ENCODE measurements at places on chromosomes 16 and 17.
A peak's percentile ranks its signal among the peaks of the same experiment; 100 is the strongest.

- DNase-seq = no peak
Measured at GRCh38 chr17:78343187-78343542, 16.7 kb downstream of the SOCS3 start.

- no peak for DNase-seq
Measured at GRCh38 chr16:4018391-4018790, 97.9 kb downstream of the ADCY9 start.

DNA sequence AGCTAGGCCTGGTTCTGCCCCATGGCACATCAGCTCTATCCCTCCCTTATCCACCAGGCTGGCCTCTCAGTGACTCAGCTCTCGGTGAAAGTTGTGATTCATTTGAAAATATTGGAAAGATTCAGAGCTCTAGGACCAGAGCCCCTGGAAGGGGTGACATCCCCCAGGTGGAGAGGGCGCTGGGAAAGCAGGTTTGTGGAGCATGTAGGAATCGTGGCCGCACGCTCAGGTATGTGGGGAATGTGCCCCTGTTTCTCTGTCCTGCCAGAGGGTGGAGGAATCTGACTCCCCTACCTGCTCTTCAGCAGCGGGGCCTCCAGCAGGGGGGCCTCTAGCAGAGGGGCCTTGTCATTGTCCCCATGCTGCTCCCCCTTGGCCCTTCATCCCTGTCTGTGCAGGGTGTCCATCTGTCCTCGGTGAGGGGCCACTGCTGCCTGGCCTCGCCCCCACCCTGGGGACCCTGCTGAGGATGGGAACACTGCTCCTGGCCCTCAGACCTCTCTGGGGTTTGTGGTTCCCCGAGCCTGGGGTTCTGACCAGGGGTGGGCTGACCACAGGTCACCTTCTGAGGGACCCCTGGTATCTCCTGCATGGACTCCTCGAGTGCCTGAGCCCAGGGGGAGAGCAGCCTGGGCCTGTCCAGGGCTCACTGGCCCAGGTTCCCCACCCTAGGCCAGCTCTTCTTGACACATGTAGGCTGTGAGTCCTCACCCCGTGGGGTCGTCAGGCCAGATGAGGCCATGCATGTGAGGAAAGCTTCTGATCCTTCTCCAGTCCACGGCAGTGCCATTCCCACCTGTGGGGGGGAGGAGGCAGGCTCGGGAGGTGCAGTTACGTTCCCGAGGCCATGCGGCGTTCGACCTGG lies 47.5 kb downstream of the NT5M start:
- DNase-seq = no peak

- DNase-seq = no peak
Measured at GRCh38 chr17:48760411-48760810, 31.9 kb upstream of the HOXB13 start.

- DNase-seq = no peak
Measured at GRCh38 chr16:35506018-35506897, 2046.8 kb downstream of the TP53TG3F start.

GRCh38 chr17:83103200-83103942 lies 24.0 kb downstream of the METRNL start:
- DNase-seq = no peak

GRCh38 chr17:8016632-8017424 lies 14.4 kb downstream of the GUCY2D start:
- no peak for DNase-seq

- peak; percentile 85 for DNase-seq
Measured at GRCh38 chr16:2035431-2036199, 8.9 kb downstream of the NHERF2 start.

DNA sequence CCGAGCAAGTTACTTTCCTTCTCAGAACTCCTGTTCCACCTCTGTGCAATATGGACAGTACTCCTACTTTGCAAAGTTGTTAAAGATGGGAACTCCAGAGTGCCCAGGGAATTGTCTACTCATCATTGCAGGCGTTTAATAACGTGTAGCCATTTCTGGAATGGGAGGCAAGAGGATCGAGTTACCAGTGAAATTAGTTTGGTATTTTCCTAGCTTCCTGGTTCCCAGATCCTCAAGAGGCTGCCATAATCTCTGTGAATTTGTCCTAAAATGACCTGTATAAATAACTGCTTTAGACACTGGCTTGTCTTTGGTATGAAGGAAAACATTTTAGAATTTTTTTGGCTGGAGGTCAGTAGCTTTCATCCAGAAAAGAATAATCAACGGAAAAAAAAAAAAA lies 27.7 kb downstream of the WWOX start:
- peak; percentile 7 for DNase-seq

- DNase-seq = no peak
Measured at GRCh38 chr16:50721549-50722404, 20.1 kb upstream of the CYLD start.

GRCh38 chr16:75320435-75320834 lies 69.0 kb upstream of the BCAR1 start:
- DNase-seq = no peak

DNA sequence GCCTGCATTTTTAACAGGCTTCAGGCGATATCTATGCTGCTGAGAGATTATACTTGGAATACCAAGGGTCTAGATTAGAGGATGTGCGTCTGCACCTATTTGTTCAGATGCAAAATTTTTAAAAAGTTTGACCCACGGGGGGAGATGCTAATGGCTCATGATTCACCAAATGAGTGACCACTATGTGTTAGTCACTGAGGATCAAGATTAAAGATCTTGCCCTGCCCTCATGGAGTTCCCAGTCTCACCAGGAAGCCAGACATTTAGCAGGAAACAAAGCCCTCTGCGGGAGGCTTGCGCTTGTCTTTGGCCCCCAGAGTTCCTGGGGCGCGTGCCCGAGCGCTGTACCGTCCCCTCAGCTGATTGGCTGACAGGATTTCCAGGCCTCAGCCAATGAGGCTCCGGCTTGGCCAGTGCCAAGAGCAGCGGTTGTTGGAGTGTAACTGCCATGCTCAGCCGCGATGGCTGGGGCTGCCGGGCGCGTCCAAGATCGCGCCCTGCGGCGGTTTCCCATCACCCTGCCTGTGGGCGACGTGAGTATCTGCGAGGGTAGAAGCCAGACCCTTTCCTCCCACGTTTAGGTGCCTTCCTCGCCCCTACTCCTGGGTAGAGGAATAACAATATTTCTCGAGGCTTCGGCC lies 4.5 kb upstream of the DDX19B start:
- no peak for DNase-seq
